ENCODE measurements at places on chromosomes 2 and 18.

DNA sequence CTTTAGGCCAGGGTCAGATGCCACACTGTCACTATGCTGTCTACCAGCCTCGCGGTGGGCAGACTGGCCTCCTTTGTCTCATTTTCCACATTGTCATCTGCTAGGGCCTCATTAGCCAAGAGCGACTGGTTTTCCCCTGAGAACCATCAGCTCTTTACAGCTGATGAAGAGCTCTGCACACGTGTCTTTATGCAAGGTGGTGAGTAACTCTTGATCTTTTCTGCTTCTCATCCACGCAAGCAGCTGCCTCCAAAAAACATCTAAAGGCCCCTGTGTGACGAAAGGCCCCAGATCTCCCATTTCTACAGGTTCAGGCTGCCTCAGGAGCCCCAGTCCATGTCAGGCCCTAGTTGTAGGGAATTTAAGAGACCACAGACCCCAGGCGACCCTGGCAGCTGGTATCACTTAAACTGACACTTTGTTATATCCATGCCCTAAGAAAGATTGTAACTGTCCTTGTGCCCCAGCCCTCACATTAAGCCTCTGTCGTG is 52.9 kb downstream of the DPYSL5 start:
- DNase-seq = no peak

GRCh38 chr2:240232961-240233884 is 92.8 kb upstream of the OTOS start:
- DNase-seq = peak; percentile 85

DNA sequence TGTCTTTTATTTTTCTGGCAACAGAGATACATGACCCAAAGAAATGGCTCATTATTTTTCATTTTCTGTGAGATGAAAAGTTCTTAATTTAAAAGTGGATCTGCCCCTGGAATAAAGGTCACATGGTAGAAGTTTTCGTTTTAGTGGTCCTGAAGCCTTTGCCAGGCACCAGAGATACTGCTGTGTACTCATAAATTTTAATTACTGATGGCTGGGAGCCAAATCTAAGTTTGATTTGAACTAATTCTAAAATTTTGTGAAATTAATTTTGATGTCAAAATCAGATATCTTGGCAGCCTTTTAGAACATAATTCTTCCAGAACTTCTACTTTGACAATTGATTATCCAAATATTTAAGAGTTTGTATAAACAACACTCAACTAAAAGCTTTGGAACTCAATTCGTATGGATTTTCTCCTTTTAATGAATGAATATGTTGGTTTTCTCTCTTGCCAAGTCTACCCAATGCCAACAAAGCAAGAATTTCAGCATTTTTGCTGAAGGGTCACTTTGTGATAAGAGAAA is 128.5 kb upstream of the SP5 start:
- DNase-seq = no peak

DNA sequence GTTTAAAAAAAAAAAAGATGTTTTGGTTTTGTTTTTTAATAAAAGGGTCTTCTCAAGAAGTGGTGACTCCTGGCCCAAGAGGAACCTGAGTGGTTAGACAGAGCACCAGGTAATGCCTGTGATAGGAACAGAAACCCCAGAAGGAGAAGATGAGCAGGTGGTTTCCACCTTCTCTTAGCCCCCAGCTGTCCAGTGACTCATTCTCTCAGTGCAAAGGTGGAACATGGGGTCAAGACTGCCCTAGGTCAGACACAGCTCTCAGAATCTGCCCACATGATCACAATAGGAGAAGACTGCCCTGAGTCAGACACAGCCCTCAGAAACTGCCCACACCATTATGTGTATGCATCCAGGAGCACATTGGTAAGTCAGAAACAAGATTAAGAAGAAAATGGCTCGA is 61.8 kb downstream of the TBC1D8 start:
- DNase-seq = no peak

DNA sequence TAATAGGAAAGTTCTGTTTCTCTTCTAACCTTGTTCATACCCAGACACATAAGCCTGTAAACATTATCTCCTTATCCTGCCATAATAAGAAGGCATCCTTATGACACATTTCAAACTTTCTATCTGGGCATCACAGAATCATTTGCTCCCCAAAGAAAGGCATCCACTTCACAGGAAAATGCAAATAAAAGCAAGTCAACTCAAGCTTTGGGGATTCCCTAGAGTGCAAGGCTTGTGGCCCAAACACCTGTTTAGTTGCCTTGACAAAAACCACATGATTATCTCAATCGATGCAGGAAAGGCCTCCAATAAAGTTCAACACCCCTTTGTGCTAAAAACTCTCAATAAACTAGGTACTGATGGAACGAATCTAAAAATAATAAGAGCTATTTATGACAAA is 195.7 kb upstream of the GALNT5 start:
- DNase-seq = no peak

DNA sequence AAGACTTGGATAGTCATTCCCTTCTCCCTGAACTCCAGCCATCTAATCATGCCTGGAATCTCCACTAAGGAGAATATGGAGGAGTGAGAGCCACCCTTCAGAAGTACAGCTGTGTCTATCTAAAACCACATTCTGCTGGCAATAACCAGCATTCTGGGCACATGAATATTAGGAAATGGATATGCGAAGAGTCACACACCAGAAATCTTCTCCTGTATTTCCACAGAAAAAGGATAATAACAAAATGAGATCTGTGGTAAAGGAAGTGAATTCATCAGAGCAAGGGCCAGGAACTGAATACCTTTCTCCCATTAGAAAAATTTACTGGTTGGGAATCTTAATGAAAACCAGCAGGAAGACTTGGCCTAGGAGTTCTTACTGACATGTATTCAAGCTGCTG is 218.8 kb downstream of the SCG2 start:
- no peak for DNase-seq

GRCh38 chr2:144650907-144651306 is 131.0 kb upstream of the ZEB2 start:
- no peak for DNase-seq

DNA sequence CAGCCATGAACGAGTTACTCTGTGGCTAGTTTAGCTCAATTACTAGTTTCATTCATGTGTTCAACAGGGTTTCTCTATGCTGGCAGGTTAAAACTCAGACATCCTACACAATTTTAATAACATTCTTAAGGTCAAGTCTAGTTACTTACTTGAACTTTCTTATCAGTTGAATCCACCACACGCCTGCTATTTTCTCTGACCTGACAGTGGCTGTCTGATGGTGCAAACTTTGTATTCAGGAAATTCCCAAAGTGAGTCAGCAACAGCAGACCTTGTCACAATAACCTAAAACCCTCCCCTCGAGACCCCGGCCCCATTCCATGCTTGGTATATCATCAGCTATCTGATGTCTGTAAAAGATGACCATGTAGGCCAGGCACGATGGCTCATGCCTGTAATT is 20.8 kb upstream of the CIDEA start:
- DNase-seq = no peak

DNA sequence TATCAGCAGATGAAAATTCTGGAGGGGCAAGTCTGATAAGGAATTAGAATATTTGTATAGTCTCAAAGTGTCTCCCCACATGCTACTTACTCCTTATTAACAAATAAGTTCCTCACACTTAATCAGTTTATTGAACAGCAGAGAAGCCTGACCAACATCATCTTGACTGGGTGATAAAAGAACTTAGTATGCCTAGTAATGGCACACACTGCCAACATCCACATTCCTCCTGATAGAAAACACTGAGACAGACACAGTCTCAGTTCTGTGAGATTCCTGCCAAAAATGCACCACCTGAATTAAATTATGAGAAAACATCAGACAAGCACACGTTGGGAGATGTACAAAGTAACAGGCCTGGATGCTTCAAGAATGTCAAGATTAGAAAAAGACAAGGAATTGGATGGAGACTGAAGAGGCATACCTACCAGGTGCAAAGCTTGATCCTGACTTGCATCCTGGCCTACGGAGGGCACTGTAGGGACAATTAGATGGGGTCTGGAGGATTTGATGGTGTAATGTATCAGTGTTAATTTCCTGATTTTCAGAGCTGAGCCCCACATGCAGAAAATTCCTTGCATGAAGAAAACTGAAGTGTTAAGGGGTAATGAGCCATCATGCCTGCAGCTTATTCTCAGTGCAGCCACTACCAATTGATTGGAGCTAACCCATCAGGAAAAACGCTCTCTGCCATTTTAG is 200.4 kb upstream of the SH3BP4 start:
- no peak for DNase-seq

GRCh38 chr2:38740851-38741731 is 10.1 kb downstream of the SRSF7 start:
- DNase-seq = peak; percentile 85

- DNase-seq = no peak
These were observed 188.8 kb downstream of the EN1 start for GRCh38 chr2:118658596-118659198.

All from KBM-7 (cell line).